Endodermal cell (in vitro differentiated cells): ENCODE measurements at places on chromosomes 11 and 22.

DNA sequence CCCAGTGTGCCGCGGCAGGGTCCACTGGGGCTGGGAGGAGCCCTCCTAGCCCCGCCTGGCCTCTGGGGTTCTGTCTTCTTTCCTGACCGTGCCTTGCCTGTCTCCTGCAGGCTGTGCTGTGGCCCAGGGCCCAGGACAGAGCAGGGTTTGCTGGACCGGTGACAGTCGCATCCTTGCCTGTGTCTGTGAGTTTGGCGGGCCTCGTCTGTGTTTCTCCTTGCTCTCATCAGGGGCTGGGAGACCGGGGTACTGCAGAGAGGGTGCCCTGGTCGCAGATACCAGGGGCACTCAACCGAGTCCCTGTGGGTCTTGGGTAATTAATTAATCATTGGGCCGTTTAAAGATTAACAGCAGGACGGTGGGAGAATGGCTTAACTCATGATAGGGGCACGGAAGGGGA is 29.9 kb downstream of the RPL3 start:
- DNase-seq = peak; percentile 57
- no peaks in the 10 kb centered on the region for H3K27me3 ChIP-seq
- no peak overlapping the region for H3K4me3 ChIP-seq

- no peak within 1 kb of the TSS for H3K4me3 ChIP-seq
- peaks cover 7% of the 10 kb centered on the region for H3K27me3 ChIP-seq
- peaks cover 11% of the 10 kb centered on the region for H3K36me3 ChIP-seq
- no peaks in the 10 kb centered on the region for H3K4me1 ChIP-seq
- peak; percentile 45 for DNase-seq
Measured at GRCh38 chr11:57338142-57338541, at the start of gene P2RX3. P2RX3 (plus strand) TSS chr11:57338352; CDS start chr11:57338551, 199 bp downstream.

GRCh38 chr11:116379185-116379828 is 393.5 kb downstream of the BUD13 start:
- peak; percentile 88 for DNase-seq
- no peaks in the 10 kb centered on the region for H3K36me3 ChIP-seq
- H3K27me3 ChIP-seq = peaks cover 39% of the 10 kb centered on the region
- no peak overlapping the region for H3K27ac ChIP-seq
- H3K4me3 ChIP-seq = no peak overlapping the region
- no peaks in the 10 kb centered on the region for H3K4me1 ChIP-seq

DNA sequence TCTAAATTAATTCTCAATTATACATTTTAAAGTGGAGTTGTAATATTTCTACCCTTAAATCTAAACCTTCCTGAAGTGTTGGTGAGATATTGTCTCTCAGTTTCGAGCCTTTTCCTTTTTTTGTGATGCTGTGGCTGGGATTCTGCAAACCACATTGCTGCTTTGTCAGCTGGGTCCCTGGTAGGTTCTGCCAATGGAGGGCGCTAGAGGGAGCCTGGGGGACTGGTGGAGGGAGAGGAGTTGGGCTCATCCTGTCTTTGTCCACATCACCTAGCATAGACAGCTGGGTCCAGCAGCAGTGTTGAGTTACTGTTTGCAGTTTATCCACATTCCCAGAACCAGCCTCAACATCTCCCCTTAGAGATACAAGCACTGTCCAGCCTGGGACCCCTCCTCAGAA is 41.0 kb downstream of the TRAF6 start:
- no peak overlapping the region for H3K4me3 ChIP-seq
- peak; percentile 95 for DNase-seq
- H3K36me3 ChIP-seq = no peaks in the 10 kb centered on the region
- no peak overlapping the region for H3K27ac ChIP-seq
- peaks cover 9% of the 10 kb centered on the region for H3K4me1 ChIP-seq
- H3K27me3 ChIP-seq = peaks cover 65% of the 10 kb centered on the region

- H3K36me3 ChIP-seq = no peaks in the 10 kb centered on the region
- H3K4me1 ChIP-seq = no peaks in the 10 kb centered on the region
- no peak for DNase-seq
- no peak overlapping the region for H3K4me3 ChIP-seq
Measured at GRCh38 chr22:37223965-37224551, 11.8 kb upstream of the SSTR3 start.

GRCh38 chr11:71977743-71978418 is 20.8 kb upstream of the IL18BP start:
- H3K4me1 ChIP-seq = no peaks in the 10 kb centered on the region
- no peak overlapping the region for H3K4me3 ChIP-seq
- H3K36me3 ChIP-seq = peaks cover 48% of the 10 kb centered on the region
- peak; percentile 69 for DNase-seq
- H3K27ac ChIP-seq = no peak overlapping the region

DNA sequence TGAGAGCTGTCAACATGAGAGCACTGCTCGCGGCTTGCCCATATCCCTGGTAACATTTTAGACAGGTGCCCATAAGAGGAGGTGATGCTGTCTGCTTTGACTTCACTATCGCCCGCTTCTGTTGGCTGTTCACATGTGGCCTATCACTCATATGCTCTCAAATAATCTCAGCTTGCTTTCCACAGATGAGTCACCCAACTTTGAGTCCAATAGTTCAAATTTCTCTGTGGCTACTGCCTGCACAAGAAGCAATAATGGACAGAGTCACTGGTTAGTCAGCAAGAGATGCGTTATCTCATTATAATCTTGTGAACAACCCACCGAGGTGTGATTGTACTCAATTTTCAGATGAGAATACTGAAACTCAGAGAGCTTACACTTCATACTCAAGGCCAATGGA is 1714.1 kb downstream of the LRRC4C start:
- no peak for DNase-seq
- no peaks in the 10 kb centered on the region for H3K36me3 ChIP-seq
- H3K4me3 ChIP-seq = no peak overlapping the region
- no peak overlapping the region for H3K27ac ChIP-seq

- H3K4me3 ChIP-seq = no peak overlapping the region
- peaks cover 49% of the 10 kb centered on the region for H3K36me3 ChIP-seq
Measured at GRCh38 chr11:117356126-117356890, 28.7 kb downstream of the CEP164 start.

DNA sequence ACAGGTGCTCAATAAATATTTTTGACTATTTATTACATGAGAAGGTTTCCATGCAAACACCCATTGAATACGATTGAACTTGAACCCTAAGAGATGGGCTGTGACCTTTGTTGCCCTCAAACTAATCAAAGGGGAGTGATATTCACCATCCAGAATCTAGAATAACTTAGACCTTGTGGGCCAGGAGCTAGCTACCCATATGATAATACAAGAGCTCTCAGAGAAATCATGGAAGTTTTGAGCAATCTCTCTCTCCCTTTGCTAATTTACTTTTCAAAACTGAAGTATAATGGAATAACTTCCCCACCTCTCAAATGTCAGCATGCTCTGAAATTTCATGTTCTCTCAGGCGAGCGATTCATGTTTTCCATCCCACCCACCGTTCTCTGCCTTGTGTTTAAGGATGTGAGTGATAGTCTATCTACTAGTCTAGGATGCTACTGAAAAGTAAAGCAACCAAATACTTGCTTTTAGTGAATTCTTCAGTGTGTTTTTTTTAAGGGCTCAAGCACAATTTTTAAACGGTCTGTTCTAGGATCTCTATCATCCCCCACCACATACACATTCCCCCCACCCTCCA is 33.3 kb downstream of the BARX2 start:
- DNase-seq = no peak
- H3K4me1 ChIP-seq = no peaks in the 10 kb centered on the region
- no peaks in the 10 kb centered on the region for H3K27me3 ChIP-seq
- H3K4me3 ChIP-seq = no peak overlapping the region
- H3K36me3 ChIP-seq = no peaks in the 10 kb centered on the region

DNA sequence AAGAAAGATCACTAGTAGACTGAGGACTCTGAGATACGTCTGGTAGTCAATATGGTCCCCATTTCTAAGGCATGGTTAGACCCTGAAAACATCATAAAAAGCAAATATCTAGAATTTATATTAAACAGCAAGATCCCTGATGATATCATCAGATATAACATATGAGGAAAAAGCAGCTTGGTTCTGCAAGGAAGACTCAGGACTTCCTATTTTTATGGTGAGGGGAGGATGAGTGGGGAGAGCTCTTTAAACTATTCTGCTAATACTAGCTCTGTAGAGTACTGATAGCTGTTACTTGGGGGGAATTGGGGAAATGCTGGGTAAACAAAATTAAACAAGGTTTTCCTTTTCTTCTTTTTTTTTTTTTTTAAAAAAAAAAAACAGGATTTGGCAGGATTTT is 235.8 kb downstream of the SWAP70 start:
- no peak overlapping the region for H3K27ac ChIP-seq
- no peaks in the 10 kb centered on the region for H3K27me3 ChIP-seq
- no peak for DNase-seq
- no peak overlapping the region for H3K4me3 ChIP-seq
- peaks cover 4% of the 10 kb centered on the region for H3K4me1 ChIP-seq

DNA sequence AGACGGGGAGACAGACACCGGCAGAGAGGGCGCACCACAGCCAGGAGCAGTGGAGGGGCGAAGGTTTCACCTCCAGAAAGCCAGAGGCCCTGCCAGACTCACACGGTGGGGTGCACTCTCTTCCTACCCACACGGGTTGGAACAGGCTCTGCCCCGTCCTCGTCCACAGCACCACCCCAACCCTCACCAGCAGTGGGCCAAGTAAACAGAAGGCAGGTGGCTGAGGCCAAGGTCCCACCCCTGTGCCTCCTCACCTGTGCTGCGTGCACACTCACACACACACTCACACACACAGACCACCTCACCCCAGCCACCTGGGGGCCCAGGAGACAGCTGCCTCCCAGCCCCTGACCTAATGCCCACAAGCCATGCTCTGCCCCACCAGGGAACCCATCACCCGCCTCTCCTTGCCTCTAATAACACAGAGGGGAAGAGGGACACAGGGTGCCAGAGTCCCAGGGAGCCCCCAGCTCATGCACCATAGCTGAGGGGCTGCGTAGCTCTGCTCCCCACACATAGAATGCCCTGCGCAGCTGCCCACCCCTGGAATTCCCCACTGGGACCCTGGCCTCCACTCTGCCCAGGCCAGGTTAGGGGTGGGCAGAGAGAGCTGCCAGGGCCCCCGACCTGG is 3.1 kb downstream of the CYB5R3 start:
- no peak overlapping the region for H3K27ac ChIP-seq
- no peak overlapping the region for H3K4me3 ChIP-seq
- H3K4me1 ChIP-seq = peaks cover 5% of the 10 kb centered on the region
- H3K36me3 ChIP-seq = no peaks in the 10 kb centered on the region
- no peaks in the 10 kb centered on the region for H3K27me3 ChIP-seq
- peak; percentile 43 for DNase-seq

GRCh38 chr11:8732748-8733241 is 50.2 kb downstream of the RPL27A start:
- H3K4me3 ChIP-seq = no peak overlapping the region
- no peaks in the 10 kb centered on the region for H3K27me3 ChIP-seq
- H3K4me1 ChIP-seq = peaks cover 16% of the 10 kb centered on the region
- DNase-seq = peak; percentile 71

DNA sequence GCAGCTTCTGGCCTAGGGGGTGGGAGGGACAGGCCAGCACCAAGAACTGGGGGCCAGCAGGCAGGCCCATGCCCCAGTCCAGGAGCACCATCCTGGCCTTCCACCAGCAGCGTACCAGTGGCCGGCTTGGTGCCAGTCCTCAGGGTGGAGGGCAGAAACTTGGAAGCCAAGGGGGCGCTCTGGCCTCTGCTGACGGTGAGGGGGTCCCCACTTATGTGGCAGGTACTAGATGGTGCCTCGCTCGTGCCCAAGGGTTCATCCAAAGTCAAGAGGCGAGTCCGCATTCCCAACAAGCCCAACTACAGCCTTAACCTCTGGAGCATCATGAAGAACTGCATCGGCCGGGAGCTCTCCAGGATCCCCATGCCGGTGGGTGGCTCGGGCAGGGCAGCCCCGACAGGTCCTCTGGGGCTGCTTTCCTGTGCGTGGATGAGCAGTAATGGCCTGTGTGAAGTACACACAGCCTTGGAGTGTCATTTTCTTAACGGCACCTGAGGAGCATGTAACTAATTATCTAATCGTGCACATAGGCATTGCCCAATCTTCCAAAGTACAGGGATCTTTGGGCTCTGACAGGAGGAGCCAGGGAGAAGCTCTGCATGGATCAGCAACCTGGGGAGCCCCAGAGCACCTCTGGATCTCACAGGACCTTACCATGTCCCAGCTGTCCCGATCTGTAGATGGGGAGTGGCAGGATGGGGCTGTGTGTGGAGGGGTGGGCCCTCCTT is 79.1 kb downstream of the MORC2 start:
- no peaks in the 10 kb centered on the region for H3K27me3 ChIP-seq
- peak; percentile 34 for DNase-seq
- no peak overlapping the region for H3K27ac ChIP-seq
- peaks cover 9% of the 10 kb centered on the region for H3K36me3 ChIP-seq
- peaks cover 3% of the 10 kb centered on the region for H3K4me1 ChIP-seq

- no peaks in the 10 kb centered on the region for H3K4me1 ChIP-seq
- no peak overlapping the region for H3K27ac ChIP-seq
- H3K36me3 ChIP-seq = no peaks in the 10 kb centered on the region
- H3K27me3 ChIP-seq = no peaks in the 10 kb centered on the region
- no peak for DNase-seq
Measured at GRCh38 chr22:43237280-43237679, 50.3 kb upstream of the TTLL12 start.

- H3K4me3 ChIP-seq = no peak overlapping the region
- no peaks in the 10 kb centered on the region for H3K27me3 ChIP-seq
- peaks cover 17% of the 10 kb centered on the region for H3K4me1 ChIP-seq
- DNase-seq = no peak
- H3K36me3 ChIP-seq = no peaks in the 10 kb centered on the region
- no peak overlapping the region for H3K27ac ChIP-seq
Measured at GRCh38 chr11:62395885-62396551, 22.8 kb upstream of the SCGB1A1 start.

- H3K4me1 ChIP-seq = no peaks in the 10 kb centered on the region
- H3K36me3 ChIP-seq = no peaks in the 10 kb centered on the region
- H3K27ac ChIP-seq = no peak overlapping the region
- no peaks in the 10 kb centered on the region for H3K27me3 ChIP-seq
- DNase-seq = no peak
Measured at GRCh38 chr11:130400781-130401483, 27.5 kb downstream of the ADAMTS8 start.

DNA sequence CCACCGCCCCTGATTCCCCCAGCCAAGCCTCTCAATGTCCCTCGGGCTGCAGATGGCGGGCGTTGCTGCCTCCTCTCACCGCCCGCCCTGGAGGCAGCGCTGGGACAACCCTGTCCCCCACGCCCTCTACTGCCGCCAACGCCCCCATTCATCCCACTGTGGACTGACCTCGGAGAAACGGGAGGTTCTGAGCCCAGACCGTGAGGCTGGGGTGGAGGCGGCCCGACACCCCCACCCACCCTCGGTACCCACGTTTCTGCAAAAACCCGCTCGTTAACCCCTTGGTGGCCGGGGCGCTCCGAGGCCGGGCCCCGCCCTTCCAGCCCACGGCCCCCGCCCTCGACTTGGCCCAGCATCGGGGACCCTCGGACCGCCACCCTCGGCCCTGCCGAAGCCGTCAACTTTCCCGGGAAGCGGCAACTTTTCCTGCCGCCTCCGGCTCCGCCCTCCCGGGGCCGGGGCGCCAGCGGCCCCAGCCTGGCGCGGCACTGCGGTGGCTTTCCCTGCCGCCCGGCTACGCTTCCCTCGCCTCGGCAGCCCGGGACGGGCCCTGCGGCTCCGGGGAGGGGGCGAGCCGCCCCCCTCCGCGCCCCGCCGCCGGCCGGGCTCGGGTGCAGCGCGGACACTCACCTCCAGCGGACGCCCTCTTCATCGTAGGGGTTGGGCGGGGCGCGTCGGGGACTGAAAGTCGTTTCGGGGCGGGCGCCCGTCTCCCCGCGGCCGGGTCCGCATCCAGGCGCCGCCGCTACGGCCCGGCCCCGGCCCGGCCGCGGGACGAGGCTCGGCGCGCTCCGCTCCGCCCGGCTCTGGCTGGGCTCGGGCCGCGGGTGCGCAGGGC is 458 bp downstream of the RTN4R start:
- DNase-seq = peak; percentile 71
- H3K4me3 ChIP-seq = peak overlapping the region; percentile 73
- no peaks in the 10 kb centered on the region for H3K27me3 ChIP-seq
- H3K27ac ChIP-seq = peak overlapping the region; percentile 32
- H3K4me1 ChIP-seq = no peaks in the 10 kb centered on the region
- no peaks in the 10 kb centered on the region for H3K36me3 ChIP-seq
